Aortic smooth muscle cell (primary cell): ENCODE measurements at places on chromosomes 16 and 17. TPM values are rescaled to one million over a fixed set of nuclear protein-coding genes. Genes with fewer than 3 reads are reported as not detected.

MGAT5B gene
- total RNA-seq, result 0.06 and 0.40 TPM in 2 replicates

CYGB gene
- 2.7 and 7.7 TPM in 2 replicates for total RNA-seq

PITPNM3 gene
- total RNA-seq, result 2.3 and 2.5 TPM in 2 replicates

HOXB2 gene
- 1.5 and 1.8 TPM in 2 replicates for total RNA-seq

FDXR gene
- 16.6 and 19.6 TPM in 2 replicates for total RNA-seq

TMEM101 gene
- total RNA-seq, result 63.7 and 71.7 TPM in 2 replicates

PYY gene
- not detected in 2 replicates for total RNA-seq

MYH2 gene
- not detected in 2 replicates for total RNA-seq

MYH11 gene
- total RNA-seq, result 0.13 and 0.44 TPM in 2 replicates

SOX15 gene
- 0.19 and 0.26 TPM in 2 replicates for total RNA-seq

ABCA5 gene
- total RNA-seq, result 3.8 and 7.3 TPM in 2 replicates

GDPD1 gene
- total RNA-seq, result 0.53 and 1.1 TPM in 2 replicates

CHST4 gene
- total RNA-seq, result not detected in 2 replicates

TMEM88 gene
- 0.37 and 0.40 TPM in 2 replicates for total RNA-seq
